Right atrium auricular region (tissue), 2 donors: ENCODE measurements at places on chromosomes 3 and 15. TPM values are rescaled to one million over a fixed set of nuclear protein-coding genes. Genes with fewer than 3 reads are reported as not detected.

GRCh38 chr3:10353661-10354360 lies 32.9 kb upstream of the SEC13 start:
- no peak overlapping the region for H3K4me3 ChIP-seq
- no peaks in the 10 kb centered on the region for H3K36me3 ChIP-seq
- H3K4me1 ChIP-seq = peaks cover 9% of the 10 kb centered on the region
- H3K27ac ChIP-seq = no peak overlapping the region

DNA sequence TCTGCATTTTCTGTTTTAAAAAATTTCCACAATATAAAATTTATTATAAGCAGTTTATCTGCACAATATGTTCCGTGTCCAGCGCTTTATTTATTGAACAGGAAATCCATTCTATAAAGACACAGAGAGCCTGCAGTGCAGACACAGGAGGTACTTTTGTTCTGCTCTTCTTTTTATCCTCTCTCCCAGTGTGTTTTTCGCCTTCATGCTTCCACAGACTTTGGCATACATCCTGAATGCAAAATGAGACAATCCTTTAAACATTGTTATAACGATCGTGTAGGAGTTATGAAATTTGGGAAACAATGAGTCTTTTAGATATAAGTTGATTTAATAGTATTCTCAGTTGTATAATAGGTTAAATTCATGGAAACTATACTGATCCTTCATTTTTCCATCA lies 749.2 kb downstream of the NAALADL2 start:
- no peaks in the 10 kb centered on the region for H3K4me1 ChIP-seq
- no peak overlapping the region for H3K4me3 ChIP-seq
- no peaks in the 10 kb centered on the region for H3K27me3 ChIP-seq
- H3K36me3 ChIP-seq = no peaks in the 10 kb centered on the region

- no peaks in the 10 kb centered on the region for H3K36me3 ChIP-seq
- DNase-seq = no peak
- H3K4me1 ChIP-seq = peaks cover 41% of the 10 kb centered on the region
- no peak overlapping the region for H3K27ac ChIP-seq
- no peak overlapping the region for H3K4me3 ChIP-seq
Measured at GRCh38 chr3:172089250-172089649, 49.9 kb downstream of the FNDC3B start.

- peaks cover 14% of the 10 kb centered on the region for H3K4me1 ChIP-seq
- DNase-seq = no peak
- no peaks in the 10 kb centered on the region for H3K27me3 ChIP-seq
- no peak overlapping the region for H3K4me3 ChIP-seq
- peak overlapping the region; percentile 18 for H3K27ac ChIP-seq
Measured at GRCh38 chr3:77329116-77329515, 289.2 kb downstream of the ROBO2 start.

GRCh38 chr3:53890726-53891475 lies 758 bp downstream of the SELENOK start:
- peaks cover 23% of the 10 kb centered on the region for H3K4me1 ChIP-seq
- peak overlapping the region; percentile 95 for H3K27ac ChIP-seq
- peak overlapping the region; percentile 95 for H3K4me3 ChIP-seq
- H3K36me3 ChIP-seq = peaks cover 8% of the 10 kb centered on the region
- no peaks in the 10 kb centered on the region for H3K27me3 ChIP-seq

GRCh38 chr3:46926871-46927717 lies 49.5 kb downstream of the CCDC12 start:
- no peak overlapping the region for H3K4me3 ChIP-seq
- H3K4me1 ChIP-seq = no peaks in the 10 kb centered on the region
- H3K27ac ChIP-seq = peak overlapping the region; percentile 91
- peaks cover 39% of the 10 kb centered on the region for H3K36me3 ChIP-seq
- no peak for DNase-seq
- H3K27me3 ChIP-seq = no peaks in the 10 kb centered on the region

- DNase-seq = no peak
- H3K36me3 ChIP-seq = no peaks in the 10 kb centered on the region
- H3K27me3 ChIP-seq = no peaks in the 10 kb centered on the region
- H3K4me1 ChIP-seq = peaks cover 54% of the 10 kb centered on the region
- H3K4me3 ChIP-seq = no peak overlapping the region
Measured at GRCh38 chr15:90036806-90037510, 35.8 kb downstream of the ZNF710 start.

- no peak for DNase-seq
- H3K27me3 ChIP-seq = no peaks in the 10 kb centered on the region
- H3K27ac ChIP-seq = no peak overlapping the region
- H3K4me1 ChIP-seq = no peaks in the 10 kb centered on the region
- no peaks in the 10 kb centered on the region for H3K36me3 ChIP-seq
- no peak overlapping the region for H3K4me3 ChIP-seq
Measured at GRCh38 chr3:70558956-70559355, 246.5 kb upstream of the MDFIC2 start.

DNA sequence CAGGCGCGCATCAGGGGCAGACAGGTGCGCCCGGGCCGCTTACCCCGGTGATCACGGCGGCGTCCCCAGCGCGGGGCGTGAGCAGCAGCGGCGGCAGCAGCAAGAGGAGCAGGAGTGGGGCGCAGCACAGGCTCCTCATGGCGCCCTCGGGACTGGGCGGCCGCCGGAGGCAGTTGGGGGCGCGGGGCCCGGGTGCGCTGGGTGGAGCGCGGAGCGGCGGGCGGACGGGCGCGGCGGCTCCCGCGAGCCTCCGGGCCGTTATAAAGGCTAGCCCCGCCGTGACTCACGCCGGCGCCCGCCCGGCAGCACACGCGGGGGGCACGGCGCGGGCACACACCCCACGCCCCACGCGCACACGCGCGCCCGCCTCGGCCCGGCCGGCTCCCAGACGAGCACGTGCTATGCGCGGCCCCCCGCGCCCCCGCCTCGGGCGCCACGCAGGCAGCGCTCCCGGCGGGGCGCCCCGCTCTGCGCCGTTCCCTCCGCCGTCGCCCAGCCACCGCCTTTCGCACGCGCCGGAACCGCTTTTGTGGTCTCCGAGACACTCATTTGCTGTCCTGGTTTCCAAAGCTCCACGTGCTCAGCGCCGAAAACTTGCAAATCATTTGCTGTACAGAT lies at the start of gene PROK2:
Gene PROK2, minus strand, starts transcription at position 235 of the 618 bp plus-strand sequence. Its CDS starts 96 bp downstream, at position 139.
- H3K4me1 ChIP-seq = peaks cover 20% of the 10 kb centered on the region
- no peak for DNase-seq
- H3K27ac ChIP-seq = no peak within 1 kb of the TSS
- peaks cover 20% of the 10 kb centered on the region for H3K27me3 ChIP-seq
- peak within 1 kb of the TSS; percentile 38 for H3K4me3 ChIP-seq
- H3K36me3 ChIP-seq = no peaks in the 10 kb centered on the region

DNA sequence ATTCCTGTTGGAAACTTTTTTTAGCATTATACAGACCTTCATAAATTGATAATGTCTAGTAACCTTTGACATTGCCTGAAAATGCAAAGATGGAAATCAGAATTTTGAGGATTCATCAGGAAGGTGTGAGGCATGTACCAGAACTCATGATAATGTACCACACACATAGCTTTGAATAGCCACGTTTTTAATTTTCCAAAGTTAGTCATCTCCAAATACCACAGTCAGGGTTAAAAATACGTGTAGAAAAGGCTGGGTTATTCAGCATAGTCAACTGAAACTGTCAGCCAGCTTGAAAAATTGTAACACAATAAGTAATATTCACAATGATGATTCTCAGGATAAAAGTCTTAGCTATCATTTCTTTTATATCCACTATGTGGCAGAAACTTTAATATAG lies 102.0 kb upstream of the THRB start:
- no peaks in the 10 kb centered on the region for H3K36me3 ChIP-seq
- H3K27ac ChIP-seq = no peak overlapping the region
- no peak for DNase-seq

DNA sequence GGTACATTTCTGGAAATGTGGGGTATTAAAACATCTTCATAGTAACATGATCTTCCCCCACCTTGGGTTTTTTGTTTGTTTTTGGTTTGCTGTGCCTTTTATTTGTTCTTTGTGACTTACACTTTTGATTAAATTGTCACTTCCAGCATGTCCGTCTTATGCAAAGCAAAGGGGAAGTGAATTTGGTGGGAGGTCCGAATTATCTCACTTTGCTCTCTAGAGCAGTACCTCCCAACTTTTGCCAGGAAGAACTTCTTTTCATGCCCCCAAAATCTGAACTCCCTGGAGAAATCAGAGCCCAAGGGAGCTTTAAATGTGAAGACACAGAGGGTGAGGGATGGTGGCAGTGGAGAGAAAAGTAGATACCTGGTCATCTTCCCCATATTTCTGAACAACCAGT lies 173.1 kb downstream of the IL5RA start:
- H3K27ac ChIP-seq = no peak overlapping the region
- H3K36me3 ChIP-seq = no peaks in the 10 kb centered on the region
- no peak overlapping the region for H3K4me3 ChIP-seq
- no peak for DNase-seq

DNA sequence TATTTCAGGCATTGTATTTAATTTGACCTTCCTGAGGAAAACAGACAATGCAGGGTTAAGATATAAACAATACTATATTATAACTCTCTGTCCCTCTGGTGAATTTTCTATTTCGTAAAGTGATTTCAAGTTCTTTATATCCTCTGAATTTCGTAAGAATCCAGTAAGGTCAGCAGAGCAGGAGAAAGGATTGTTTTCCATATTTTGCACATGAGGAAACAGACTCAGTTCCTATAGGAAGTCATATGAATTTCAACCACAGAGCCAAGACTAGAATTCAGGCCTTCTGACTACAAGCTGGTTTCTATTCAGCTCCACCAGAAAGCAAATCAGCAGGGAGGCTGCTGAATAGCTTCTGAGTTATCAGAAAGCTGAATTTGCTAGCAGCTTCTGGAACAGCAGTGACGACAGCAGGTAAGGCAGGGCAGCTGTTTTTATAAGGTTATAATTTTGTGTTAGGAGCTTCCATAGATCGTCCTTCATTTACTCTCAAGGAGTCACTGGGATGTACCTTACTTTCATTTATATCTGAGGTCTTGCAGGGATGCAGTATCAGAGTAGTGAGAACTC lies 11.1 kb upstream of the PLAAT1 start:
- H3K27ac ChIP-seq = no peak overlapping the region
- H3K27me3 ChIP-seq = no peaks in the 10 kb centered on the region
- no peaks in the 10 kb centered on the region for H3K4me1 ChIP-seq
- no peaks in the 10 kb centered on the region for H3K36me3 ChIP-seq

- H3K4me1 ChIP-seq = no peaks in the 10 kb centered on the region
- DNase-seq = peak; percentile 51
- H3K27me3 ChIP-seq = no peaks in the 10 kb centered on the region
- no peak overlapping the region for H3K27ac ChIP-seq
- no peak overlapping the region for H3K4me3 ChIP-seq
Measured at GRCh38 chr15:42058791-42059190, 35.6 kb downstream of the PLA2G4D start.

DNA sequence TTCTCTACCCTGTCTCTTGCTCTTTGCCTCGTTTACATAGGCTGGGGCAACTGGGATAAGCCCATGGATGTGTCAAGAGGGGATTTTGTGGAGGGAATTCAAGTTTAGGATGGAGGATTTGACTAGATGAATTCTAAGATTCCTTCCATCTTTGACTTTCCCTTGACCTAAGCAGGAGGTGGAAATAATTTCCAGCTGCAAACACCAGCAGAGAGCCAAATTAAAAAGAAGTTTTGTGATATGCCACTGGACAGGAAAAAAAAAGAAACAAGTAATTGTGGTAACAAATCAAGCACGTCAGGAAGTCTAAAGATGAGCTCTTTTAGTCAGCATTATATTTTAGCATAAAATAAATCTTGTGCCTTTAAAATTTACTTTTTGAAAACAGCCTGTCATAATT lies 49.8 kb downstream of the KCNMB2 start:
- H3K27me3 ChIP-seq = no peaks in the 10 kb centered on the region
- H3K36me3 ChIP-seq = no peaks in the 10 kb centered on the region
- no peak overlapping the region for H3K27ac ChIP-seq
- DNase-seq = no peak

DNA sequence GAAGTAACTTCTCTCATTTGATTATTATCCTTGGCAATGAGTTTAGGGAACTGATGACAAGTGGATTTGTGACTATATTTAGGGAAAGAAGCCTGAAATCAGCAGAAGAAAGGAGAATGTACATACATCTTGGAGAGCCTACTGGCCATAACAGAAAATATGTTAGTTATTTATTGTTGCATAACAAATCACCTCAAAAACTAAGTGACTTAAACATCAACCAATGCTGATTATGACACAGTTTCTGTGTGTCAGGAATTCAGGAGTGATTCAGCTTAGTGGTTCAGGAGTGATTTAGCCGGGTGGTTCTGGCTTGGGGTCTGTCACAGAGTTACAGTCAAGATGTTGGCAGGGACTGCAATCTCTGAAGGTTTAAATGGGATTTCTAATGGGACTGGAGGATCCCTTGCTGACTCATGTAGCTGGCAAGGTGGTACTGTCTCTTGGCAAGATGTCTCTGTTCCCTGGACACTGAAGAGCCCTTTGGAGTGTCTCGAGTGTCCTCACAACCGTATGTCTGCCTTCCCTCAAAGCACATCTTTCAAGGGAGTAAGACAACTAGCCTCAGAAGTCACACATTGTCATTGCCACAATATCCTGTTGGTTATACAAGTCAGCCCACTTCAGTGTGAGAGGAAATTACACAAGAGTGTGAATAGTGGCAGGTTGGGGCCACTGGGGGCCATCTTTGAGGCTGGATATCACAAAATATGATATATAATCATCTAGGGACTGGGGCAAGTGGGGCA lies 248.9 kb downstream of the SV2B start:
- no peak for DNase-seq
- no peaks in the 10 kb centered on the region for H3K36me3 ChIP-seq
- H3K27me3 ChIP-seq = no peaks in the 10 kb centered on the region
- no peak overlapping the region for H3K27ac ChIP-seq
- no peaks in the 10 kb centered on the region for H3K4me1 ChIP-seq

- no peaks in the 10 kb centered on the region for H3K27me3 ChIP-seq
- no peak for DNase-seq
- no peak overlapping the region for H3K4me3 ChIP-seq
- no peaks in the 10 kb centered on the region for H3K36me3 ChIP-seq
- no peak overlapping the region for H3K27ac ChIP-seq
Measured at GRCh38 chr3:120144267-120144666, 50.0 kb upstream of the GSK3B start.

DNA sequence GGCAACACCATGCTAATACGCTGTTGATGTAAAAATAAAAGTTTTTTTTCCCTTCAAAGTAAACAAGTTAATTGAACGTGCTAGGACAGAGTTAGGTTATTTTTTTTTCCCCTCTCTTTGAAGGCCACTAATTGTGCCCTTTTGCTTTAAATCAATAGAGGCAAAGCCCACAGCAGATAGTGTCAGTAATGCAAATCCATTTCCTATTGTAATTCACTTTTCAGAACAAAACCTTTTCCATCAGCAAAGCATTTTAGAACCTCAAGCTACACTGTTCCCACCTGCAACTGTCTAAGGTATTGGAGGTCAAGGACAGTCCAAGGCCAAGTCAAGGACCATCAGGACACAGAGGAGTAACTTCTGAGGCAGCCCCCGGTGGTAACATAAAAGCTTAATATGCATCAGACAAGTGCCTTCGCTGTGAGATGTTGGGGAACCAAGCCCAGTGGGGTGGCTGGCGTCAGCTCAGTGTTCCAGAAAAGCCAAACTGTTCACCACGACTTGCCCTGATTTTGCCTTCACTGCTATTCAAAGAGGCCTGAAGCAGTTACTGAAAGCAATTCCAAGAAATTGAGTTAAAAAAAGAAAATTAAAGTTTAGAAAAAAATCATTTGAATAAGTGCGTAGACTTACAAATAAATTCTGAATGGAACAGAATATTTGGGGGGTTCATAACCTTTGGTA lies 65.8 kb upstream of the ICE2 start:
- peaks cover 26% of the 10 kb centered on the region for H3K4me1 ChIP-seq
- H3K4me3 ChIP-seq = no peak overlapping the region
- no peaks in the 10 kb centered on the region for H3K27me3 ChIP-seq
- H3K27ac ChIP-seq = no peak overlapping the region
- no peaks in the 10 kb centered on the region for H3K36me3 ChIP-seq

Gene TEX55
- not detected for total RNA-seq

Gene GOLGA8J
- total RNA-seq = not detected

Gene KLHL6
- total RNA-seq = 1.4 TPM

Gene PRSS50
- total RNA-seq = 0.12 TPM

Gene COX17
- 93.9 TPM for total RNA-seq

Gene DNAJC19
- 58.9 TPM for total RNA-seq

Gene BCL6
- 53.0 TPM for total RNA-seq

Gene ADAMTS9
- 20.2 TPM for total RNA-seq
